ENCODE measurements at places on chromosomes 2 and 18.

DNA sequence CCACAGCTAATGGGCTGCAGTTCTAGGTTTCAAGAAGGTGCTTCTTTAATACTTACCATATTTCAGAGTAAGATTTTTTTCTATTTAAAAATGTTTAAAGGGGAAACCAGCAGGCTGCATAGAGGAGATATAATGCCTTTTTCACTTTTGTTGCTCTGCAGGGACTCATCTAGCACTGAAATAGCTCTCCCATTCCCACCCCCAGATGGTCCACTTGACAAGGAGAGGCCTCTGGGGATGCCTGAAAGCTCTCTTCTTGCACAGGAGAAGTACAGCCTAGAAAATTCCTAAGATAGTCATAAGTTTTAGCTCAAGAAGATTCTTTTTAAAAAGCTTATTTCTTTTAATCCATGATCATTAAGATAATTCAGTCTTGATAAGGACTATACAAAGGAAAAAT lies 126.4 kb downstream of the CDH2 start:
- no peak for DNase-seq

GRCh38 chr2:104434318-104434792 lies 419.6 kb upstream of the POU3F3 start:
- peak; percentile 77 for DNase-seq

- DNase-seq, result no peak
These were observed 140.8 kb upstream of the ZEB2 start for GRCh38 chr2:144660518-144661316.

DNA sequence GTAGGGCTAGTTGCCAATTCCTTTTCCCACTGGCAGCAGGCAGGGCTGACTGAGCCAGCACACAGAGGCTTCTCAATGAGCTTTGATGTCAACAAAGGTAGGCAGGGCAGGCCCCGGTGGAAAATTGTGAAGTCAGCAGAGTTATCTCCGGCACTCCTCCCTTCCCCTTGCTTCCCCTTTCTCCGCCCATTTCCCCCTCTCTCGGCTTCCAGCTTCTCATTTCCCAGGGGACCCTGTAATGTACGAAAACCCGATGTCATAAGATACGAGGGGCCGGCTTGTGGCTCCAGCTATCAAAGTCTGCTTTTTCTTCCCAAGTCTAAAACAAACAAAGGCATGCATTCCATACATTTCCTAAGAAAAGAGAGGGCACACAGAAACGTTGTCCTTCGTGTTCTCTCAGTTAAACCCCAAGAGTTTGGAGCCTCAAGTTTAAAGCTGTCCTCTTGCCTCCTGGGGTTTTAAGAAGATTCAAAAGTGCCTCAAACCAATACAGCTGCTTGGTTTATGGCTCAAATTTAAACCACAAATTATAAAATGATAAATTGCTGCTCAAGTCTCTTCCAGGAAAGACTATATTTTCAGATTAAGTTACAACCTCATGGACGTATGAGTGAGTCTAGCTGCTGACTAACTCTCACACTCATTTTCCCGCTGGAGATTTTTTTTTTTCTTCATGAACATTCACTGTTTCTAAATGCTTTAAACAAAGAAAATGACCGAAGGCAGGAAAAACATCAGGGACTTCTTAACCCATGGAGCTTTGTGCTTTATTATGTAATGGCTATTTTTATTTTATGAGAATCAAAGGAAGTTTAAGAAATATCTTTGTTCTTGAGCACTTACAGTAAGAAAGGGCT lies 27.2 kb upstream of the EML4 start:
- peak; percentile 84 for DNase-seq

- no peak for DNase-seq
These were observed 42.2 kb downstream of the SCN2A start for GRCh38 chr2:165281387-165281786.

DNA sequence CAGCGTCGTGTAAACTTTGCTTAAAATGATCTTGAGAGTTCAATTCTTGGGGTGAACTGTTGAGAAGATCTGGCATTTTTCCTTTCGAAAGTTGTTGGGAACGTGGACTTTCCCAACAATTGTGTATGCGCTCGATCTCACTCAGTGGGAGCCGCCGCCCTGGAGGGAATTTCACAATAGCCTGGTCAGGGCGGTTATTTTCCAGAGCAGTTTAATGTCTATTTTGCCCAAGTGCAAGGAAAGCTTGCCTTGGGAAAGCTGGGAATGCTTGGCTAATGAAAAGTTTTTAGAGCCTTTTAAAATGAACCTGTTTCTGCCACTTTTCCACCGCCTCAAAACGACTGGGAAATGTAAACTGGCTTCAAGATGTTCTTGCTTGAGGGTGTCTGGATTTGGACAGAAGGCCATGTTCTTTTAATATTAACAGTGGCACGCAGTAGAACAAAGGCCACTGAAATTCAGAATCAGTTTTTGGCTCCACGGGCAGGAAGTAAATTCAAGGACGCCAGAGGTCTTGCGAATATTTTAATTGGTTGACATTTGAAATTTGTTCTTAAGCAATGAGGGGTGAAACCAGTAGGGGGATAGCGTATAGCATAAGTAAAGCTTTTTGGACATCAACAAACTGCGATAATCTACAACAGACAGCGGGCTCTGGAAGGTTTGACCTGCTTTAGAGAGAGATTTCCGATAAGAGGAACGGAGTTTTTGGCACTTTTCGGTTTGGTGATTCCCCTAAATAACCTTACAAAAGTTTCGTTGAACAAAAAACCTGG lies 1.2 kb downstream of the CFLAR start:
- peak; percentile 50 for DNase-seq

DNA sequence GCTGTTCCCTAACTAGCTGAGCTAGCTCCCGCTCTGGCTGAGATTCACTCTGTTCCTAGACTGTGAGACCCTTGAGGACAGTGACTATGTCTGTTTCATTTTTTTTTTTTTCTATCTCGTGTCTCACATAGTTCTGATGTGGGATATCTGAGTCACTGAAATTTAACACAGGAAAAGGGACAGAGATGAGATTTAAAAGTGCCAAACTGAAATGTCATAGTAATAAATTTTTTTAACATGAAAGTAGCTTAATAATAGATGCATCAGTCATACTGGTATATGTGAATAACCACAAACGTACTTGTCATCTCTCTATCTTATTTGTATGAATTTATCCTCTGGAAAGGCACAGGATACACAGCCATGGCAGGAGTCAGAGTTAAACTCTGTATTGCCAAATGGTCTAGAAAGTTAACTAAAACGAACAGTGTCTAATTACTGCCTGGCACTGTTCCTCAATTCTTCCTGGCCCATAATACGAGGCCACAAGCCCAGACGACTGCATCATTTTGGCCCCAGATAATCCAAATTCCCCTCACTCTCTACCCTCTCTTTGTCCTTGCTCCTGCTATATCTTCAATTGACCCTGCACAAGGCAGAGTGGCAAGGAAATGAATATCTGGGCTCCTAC lies 87.5 kb downstream of the SATB2 start:
- no peak for DNase-seq

DNA sequence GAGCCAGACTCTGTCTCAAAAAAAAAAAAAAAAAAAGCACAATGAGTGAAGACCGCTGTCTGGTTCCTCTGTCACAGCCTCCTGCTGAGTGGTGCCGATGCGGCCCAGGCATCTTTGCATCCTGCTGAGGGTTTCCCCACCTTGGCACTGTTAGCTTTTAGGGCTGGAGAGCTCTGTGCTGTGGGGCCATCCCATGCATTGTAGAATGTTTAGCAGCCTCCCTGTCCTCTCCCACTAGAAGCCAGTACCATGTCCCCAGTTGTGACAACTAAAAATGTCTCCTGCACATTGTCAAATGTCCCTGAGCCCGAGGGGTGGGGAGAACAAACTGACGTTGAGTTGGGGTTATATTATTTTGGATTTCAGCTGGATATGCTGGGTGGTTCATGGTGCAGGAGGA lies 7.9 kb upstream of the COLEC11 start:
- DNase-seq, result no peak
